AG08395 (cell line): ENCODE measurements at places on chromosomes 16 and 17.

- no peak for DNase-seq
These were observed 5.3 kb downstream of the ATP6V0A1 start for GRCh38 chr17:42463976-42464400.

GRCh38 chr16:68685685-68686478 is 40.8 kb downstream of the CDH3 start:
- no peak for DNase-seq

- no peak for DNase-seq
These were observed 57.9 kb upstream of the CLEC19A start for GRCh38 chr16:19227643-19228042.

DNA sequence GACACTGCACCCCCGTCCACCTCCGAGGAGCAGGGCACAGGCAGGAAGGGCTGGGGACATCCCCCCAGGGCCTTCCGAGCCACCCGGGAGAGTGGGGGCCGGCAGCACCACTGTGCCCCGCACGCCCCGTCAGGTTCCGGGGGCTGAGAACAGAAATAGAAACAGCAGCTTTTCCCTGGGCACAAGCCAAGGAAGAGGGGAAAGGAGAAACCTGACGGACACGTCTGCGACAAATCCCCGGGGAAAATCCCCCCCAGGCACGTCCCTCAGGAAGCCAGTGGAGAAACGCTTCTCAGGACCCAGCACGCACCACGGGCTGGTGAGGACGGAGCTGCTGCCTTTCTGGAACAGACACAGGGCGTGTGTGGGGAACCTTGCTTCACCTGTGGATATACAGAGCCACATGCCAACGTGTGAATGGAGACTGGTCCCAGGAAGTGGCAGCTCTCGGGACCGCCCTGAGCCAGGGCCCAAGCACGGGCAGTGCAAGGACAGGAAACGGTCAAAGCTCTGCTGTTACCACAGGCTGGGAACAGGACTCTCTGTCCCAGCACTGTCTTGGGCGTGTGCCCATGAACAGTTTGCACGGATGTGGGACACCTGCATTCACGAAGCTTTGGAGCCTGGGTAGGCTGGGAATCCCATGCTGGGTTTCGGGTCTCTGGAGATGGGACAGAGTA is 1.2 kb upstream of the TMEM204 start:
- DNase-seq, result no peak

- DNase-seq, result peak; percentile 69
These were observed 7.8 kb downstream of the NACA2 start for GRCh38 chr17:61583242-61583641.

- DNase-seq, result no peak
These were observed 39.4 kb downstream of the SYCE1L start for GRCh38 chr16:77238593-77238992.

- no peak for DNase-seq
These were observed 409.9 kb upstream of the ZFHX3 start for GRCh38 chr16:73457851-73458250.

- no peak for DNase-seq
These were observed 59.9 kb downstream of the OR1D5 start for GRCh38 chr17:3003296-3004149.

- DNase-seq, result peak; percentile 70
These were observed 29.8 kb downstream of the WSB1 start for GRCh38 chr17:27323538-27324215.

- no peak for DNase-seq
These were observed 21.8 kb downstream of the CBFB start for GRCh38 chr16:67050796-67051195.

DNA sequence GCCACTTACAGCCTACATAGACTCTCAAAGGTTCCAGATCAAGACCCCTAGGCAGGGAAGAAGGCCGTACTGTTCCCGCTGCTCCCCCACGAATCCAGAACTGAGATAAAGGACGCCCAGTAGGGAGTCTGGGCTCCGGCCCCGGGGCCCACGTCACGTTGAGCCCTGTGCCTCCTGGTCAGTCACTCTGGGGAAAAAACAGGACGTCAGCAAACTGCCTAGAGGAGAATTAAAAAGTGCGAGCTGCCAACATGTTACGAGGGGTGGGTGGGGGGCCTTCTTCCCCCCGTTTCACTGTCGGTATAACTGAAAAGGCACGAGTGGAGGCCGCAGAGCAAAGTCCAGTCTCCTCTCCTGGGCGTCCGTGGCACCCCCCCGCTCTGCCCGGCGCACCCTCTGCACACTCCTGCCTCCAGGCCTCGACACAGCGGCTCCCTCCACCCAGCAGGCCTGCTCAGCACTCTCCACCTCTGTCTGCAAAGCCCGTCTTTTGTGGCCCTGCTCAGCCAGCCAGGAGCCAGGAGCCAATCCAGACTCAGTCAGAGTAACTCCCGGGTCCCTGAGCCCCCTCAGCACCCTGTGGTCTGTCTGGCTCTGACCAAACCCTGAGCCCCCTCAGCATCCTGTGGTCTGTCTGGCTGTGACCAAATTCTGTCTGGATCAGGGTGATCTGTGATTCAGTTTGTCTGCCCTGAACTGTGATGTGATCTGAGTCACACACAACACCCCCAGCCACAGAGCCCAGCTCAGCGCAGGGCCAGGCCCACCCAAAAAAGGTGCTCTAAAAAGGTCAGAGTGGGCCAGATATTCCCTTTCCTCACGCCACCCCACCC is 6.2 kb downstream of the ITGAE start:
- DNase-seq, result no peak

GRCh38 chr17:76640550-76641380 is 2.8 kb downstream of the ST6GALNAC1 start:
- DNase-seq, result no peak

GRCh38 chr17:27633312-27634025 is 2.5 kb downstream of the LGALS9 start:
- no peak for DNase-seq

GRCh38 chr16:3295209-3295608 is 10.0 kb downstream of the TIGD7 start:
- DNase-seq, result no peak

- no peak for DNase-seq
These were observed 9.4 kb downstream of the TOX3 start for GRCh38 chr16:52537516-52537915.

GRCh38 chr16:77090062-77090461 is 100.9 kb upstream of the MON1B start:
- DNase-seq, result no peak

- peak; percentile 31 for DNase-seq
These were observed 26.1 kb downstream of the BCL7C start for GRCh38 chr16:30867747-30868146.

GRCh38 chr16:68627951-68628425 is 17.1 kb upstream of the CDH3 start:
- no peak for DNase-seq

DNA sequence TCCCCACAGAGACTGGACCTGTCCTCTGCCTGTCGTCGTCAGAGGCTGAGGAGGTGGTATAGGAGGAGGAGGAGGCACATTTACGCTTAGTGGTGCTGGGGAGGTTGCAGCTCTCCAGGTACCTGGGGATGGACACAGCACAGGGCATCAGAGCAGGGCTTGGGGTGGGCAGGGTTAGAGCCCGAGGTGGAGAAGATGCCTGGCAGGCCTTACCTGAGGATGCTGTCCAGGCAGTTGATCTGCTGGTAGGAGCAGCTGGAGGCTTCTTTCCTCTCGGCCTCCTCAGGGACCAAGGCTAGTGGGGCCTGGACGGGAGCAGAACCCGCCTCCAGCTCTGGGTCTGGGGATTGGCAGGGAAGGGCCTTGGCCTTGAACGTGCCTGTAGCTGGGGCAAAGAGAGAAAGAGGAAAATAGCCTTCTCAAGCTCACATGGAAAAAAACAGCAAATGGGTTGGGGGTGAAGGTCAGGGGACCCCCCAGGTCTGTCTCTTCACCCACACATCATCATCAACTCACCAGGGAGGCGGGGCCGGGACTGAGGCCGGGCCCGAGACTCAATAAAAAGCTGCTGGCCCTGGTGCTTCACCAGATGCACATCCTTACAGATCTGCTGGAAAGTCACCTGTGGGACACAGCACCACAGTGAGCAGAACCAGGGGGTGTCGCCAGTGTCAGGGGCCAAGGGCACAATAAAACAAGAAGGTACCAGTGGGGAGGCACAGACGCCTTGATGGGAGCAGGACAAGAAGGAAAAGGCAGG is 5.6 kb downstream of the PER1 start:
- no peak for DNase-seq

GRCh38 chr16:945271-946047 is 25.3 kb downstream of the LMF1 start:
- no peak for DNase-seq

DNA sequence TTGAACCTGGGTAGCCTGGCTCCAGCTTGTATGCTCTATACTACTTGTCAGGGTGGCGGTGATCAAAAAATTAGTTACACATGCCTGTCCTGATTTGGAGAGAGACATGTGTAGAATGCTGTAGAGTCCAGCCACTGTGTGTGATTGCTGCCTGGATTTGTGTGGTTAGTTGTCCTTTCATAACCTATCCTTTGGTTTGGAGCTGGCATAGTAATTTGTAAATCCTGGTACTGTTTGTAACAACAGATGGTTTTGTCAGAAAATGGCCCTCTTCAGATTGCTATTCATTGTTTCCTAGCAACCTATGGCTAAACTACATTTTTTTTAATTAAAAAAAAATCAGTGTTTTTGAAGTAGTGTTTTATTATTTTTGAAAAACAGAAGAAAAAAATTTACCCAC is 30.5 kb downstream of the ETV4 start:
- DNase-seq, result peak; percentile 9

DNA sequence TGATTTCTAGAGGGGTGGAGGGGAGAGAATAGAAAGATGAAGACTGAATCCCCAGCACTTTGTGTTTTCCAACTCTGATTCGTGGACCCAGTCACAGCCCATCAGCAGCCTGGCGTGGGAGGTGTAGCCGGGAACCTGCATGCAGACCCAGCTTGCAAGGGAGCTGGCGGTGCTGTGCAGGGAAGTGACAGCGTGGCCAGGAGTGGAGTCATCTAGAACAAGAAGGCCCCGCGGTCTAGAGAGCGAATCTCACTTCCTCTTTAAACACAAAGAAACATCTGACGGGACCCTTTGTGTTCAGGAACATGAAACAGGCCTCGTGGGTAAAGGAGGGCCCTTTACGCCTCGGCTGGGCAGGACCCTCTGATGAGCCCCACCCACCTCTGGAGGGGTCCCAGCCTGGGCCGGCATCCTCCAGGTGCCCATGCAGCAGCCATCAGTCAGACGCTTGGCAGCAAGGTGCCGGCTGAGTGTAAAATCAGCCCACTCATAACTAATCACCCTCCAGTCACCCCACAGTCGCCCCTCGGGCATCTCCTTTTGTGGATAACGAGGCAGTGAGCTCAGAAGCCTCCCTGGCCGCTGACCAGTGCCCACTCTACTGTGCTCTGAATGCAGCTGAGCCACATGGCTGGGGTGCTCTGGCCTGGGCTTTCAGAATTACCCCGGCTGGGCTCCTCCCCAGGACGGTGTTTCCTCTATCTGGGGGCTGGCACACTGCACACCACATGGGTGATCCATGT is 4.4 kb downstream of the SNAI3 start:
- DNase-seq, result no peak

DNA sequence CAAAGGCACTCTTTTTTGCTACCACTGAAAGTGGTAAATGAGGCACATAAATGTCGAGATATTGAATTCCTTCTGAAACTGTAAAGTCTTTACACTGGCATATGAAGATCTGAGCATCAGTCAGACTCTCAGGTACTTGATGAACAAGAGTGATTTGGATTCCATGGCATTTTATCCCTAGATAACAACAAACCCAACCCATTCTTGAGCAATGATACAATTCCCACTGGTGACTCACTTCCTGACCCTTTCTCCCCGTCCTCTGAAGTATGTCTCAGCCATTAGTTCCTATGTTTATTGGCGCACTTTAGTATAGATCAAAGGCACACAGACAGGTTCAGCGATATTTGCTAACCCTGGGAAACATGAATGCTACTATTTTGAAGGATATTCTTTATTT is 147.0 kb upstream of the RBFOX1 start:
- DNase-seq, result no peak

GRCh38 chr16:79053577-79053976 is 547.0 kb downstream of the MAF start:
- DNase-seq, result no peak

- peak; percentile 95 for DNase-seq
These were observed 116.1 kb downstream of the C16orf95 start for GRCh38 chr16:87201052-87201451.

- peak; percentile 65 for DNase-seq
These were observed 24.9 kb downstream of the USP31 start for GRCh38 chr16:23124315-23124714.

GRCh38 chr16:85656351-85657266 is 32.1 kb downstream of the GINS2 start:
- DNase-seq, result peak; percentile 39

DNA sequence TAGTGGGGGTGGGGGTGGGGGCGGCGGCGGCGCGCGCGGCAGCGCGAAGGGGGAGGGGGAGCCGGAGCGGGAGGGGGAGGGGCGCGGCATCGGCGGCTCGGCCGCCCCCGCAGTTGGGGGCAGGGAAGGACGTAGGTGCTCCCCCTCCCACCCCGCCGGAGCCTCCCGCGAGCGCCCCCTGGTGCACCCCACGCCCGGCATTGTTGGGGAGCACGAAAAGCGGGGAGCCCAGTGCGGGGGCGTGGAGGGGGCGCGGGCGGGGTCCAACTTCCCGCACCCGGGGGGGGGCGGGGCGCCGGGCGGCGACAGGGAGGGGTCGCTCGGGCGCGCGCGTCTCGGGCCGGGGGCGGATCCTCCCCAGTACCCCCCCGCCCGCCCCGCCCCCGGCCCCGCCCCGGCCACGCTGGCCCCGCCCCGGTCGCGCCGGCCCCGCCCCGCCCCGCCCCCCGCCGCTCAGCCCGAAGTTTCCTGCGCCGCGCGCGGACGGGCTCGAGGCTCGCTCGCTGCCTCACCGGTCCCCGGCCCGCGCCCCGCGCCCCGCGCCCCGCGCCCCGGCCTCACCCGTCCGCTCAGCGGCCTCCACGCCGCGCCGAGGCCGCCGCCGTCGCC is at the start of gene CACNA1H:
Gene CACNA1H, plus strand, starts transcription at position 456 of the 609 bp plus-strand sequence. CDS start 632 bp downstream, outside the sequence.
- peak; percentile 44 for DNase-seq

GRCh38 chr16:54208237-54208636 is 78.3 kb downstream of the IRX3 start:
- no peak for DNase-seq

GRCh38 chr16:51592001-51592501 is 441.0 kb upstream of the SALL1 start:
- no peak for DNase-seq

GRCh38 chr17:33888455-33888854 is 366.6 kb upstream of the CCL2 start:
- peak; percentile 56 for DNase-seq

GRCh38 chr16:85303354-85303883 is 191.1 kb upstream of the CIBAR2 start:
- no peak for DNase-seq
